ENCODE measurements at places on chromosomes 7 and 10.

- DNase-seq, result no peak
Measured at GRCh38 chr7:65840446-65840845, 32.4 kb upstream of the VKORC1L1 start.

GRCh38 chr10:132881186-132881920 lies 61.0 kb downstream of the CFAP46 start:
- DNase-seq, result no peak

GRCh38 chr7:5635006-5635405 lies 146.5 kb downstream of the RNF216 start:
- no peak for DNase-seq

GRCh38 chr7:26397796-26398426 lies 106.2 kb downstream of the SNX10 start:
- no peak for DNase-seq

DNA sequence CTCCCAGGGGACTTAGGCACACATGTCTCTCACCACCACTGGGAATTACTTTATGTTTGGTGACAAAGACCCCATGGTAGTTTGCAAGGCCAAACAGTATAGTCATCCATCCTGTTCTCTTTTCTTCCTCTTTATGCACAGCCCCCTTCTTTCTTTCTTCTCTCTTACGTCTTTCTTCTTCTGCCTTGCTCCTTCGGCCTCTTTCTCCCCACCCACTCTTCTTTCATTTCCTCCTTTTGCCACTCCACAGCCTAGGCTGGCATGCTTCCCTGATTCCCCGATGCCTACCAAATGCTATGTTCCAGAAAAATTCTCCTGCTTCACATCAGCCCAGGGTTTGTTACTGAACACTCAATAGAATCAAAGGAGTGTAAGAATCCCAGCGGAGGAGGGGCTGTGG lies 62.4 kb upstream of the MKLN1 start:
- no peak for DNase-seq

DNA sequence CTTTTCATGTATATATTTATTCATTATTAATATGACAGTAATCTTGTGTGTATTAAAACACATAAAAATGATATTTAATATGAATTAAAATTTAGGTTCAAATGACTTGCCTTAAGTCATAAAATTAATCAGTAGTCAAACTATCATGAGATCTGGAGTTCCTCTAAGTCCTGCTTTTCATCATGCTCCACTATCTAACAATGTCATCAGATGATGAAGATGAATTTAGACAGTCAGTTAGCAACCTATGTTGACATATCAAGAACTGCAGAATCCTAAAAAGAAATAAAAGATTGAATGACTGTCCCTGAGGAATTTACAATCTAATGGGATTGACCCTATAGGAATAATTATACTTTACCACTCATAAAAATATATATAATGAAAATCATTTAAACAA lies 7.1 kb downstream of the CABCOCO1 start:
- DNase-seq, result no peak

GRCh38 chr10:72801263-72801868 lies 92.2 kb upstream of the OIT3 start:
- no peak for DNase-seq

- no peak for DNase-seq
Measured at GRCh38 chr10:124336186-124336585, 82.5 kb downstream of the OAT start.

- no peak for DNase-seq
Measured at GRCh38 chr7:100021297-100021696, 5.9 kb downstream of the ZKSCAN1 start.

DNA sequence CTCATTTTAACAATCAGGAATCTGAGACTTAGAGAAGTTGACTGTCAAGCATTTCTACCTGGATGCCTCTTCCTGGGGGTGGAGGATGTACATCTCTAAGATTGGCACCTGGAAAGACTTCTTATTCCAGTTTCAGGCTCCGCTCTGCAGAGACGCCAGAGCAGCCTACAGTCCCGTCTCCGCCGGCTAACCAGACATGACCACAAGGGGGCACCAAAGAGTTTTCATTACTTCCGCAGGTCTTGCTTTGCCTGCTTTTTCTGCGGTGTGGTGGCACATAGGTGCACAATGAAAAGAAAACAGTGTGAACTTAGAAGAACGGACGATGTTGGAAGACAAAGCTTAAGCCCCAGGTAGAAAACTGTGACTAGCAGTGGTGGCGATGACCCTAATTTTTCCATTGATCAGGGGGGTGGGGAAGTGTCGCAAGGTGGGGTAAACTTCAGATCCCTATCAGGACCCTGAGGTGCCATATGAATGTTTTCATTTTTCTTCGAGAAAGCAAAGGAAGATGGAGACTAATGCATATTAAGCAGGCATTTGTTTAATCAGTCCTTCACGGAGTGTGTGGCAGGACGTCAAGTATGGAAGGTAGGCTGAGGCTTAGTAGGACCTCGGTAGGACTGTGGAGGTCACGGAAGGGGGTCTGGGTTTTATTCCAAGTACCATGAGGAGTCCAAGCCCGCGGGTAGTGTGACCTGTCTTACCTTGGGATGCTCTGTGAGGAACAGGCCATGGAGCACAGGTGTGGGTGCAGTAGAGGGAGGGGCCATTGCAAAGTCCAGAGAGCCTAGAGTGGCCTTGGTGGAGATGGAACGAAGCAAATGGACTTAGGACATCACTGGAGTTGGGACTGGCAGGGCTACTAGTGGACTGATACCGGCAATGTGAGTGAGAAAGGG lies 60.1 kb upstream of the SORCS3 start:
- DNase-seq, result peak; percentile 13

DNA sequence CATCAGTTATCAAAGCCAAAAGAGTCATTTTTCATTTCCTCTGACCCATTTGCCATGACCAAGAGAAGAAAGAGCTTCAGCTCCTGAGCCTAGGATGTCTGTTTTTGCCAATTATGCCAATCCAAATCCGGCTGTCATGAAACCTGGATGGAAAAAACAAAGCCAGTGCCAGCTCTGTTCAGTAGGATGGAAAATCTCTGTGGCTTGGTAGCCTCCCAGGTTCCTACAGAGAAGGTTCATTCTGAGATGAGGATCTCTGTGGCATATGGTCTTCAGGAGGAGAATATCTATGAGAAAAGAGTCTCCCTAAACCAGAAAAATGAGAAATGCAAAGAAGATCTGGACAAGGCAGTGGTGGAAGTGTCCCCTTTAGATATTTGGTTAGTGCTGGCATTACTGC lies 475.4 kb downstream of the CNTNAP2 start:
- no peak for DNase-seq

- DNase-seq, result no peak
Measured at GRCh38 chr7:149871576-149871975, 2.2 kb upstream of the ATP6V0E2 start.
